NCI-H2107 (cell line): ENCODE measurements at places on chromosomes 11 and 22.

DNA sequence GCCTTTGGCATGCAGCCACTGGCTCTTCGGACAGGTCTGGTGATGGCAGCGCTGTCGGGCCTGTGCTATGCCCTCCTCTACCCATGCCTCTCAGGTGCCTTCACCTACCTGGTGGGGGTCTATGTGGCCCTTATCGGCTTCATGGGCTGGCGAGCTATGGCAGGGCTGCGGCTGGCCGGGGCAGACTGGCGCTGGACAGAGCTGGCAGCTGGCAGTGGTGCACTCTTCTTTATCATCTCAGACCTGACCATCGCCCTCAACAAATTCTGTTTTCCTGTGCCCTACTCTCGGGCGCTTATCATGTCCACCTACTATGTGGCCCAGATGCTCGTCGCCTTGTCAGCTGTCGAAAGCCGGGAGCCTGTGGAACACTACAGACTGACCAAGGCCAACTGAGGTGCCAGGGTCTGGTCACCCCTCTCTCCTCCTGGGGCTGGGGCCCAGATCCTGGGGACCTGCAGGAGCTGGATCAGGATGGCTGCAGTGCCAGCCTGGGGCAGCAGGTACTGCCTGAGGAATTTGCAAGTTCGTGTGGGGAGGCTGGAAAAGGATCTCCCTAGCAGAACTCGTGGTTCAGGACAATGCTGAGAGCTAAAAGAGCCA lies 3.1 kb downstream of the TMEM86A start:
- no peak for DNase-seq

DNA sequence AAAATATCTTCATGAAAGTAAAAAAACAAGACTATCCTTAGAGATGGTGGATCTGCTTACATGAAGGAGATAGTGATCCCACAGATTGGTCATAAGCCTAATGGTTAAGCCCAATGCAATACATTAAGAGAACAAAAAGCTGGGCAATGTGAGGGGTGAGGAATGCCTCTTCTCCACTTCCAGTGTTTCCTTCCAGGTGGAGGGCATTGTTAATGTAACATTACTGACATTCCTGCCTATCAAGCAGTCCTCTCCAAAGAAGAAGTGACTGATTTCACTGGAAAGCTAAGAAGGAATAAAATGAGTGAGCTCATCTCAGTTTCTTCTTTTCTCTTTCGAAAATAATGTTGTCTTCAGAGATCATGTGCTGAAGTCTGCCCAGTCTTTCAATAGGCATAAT lies 207.8 kb downstream of the RAB38 start:
- no peak for DNase-seq

- no peak for DNase-seq
Observed at GRCh38 chr11:73528483-73529203, 69.3 kb downstream of the FAM168A start.

GRCh38 chr22:50048061-50048765 lies 9.9 kb downstream of the TTLL8 start:
- no peak for DNase-seq

DNA sequence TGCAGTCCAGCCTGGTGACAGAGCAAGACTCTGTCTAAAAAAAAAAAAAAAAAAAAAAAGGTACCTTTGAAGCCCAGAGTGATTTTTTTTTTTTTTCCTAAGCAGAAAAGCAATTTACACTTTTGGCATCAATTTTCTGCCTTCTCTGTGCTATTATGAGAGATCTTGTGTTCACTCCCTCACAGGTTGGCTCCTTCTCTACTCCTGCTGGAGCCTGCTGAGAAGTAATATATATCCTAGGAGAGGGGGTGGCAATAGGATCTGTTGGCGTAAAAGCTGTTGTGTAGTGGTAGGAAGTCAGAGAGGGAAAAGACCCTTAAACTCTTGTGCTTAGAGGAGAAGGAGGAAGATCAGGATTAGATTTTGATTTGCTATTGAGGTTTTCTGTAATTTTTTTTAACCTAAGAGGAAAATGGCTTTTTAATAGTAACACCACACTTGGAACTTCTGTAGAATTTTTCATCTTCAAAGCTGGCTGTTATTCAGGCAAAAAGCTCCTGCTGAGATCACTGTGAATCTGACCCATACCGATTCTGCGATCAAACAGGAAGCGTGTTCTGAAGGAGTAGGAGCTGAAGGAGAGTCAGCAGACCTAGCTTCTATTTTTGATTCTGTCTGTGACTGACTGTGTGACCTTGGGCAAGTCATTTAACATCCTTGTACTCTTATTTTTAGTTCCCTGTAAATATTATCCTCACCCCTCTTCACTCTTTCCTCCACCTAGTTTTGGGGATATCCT lies 77.7 kb downstream of the TRIM44 start:
- no peak for DNase-seq

- no peak for DNase-seq
Observed at GRCh38 chr11:41384329-41384728, 75.1 kb downstream of the LRRC4C start.

DNA sequence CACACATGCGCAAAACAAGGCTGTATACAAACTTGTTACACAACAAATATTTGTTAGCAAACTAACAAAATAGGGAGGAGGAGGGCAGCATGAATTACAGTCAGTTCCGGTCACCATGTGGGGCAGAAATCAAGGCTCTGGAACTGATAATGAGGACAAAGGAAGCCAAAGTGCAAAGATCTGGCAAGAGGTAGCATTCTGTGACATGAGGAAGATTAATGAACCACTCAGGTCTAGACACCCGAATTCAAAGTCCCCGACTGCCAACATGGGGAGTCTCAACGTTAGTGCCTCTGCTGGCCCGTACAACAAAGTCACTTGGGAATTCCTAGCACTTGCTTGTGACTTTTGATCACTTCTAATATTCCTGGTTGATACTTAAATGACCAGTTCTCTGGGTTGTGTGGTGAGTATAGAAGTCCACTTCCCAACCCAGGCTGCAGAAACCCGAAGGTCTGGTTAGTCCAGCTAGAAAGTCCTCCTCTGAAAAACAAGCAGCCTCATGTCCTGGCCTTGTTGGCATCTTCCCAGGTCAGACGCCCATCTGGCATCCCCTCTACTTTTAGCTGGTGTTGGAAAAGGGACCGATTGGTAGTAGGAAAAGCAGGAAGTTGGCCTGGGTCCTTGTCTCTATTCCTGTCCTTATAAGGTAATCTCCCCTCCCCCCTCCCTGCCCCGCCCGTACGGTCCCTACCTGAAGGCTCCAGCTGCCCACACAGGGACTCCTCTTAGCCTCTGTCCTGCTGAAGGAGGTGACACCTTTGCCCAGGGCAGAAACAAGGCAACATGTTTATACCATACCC lies 1.6 kb downstream of the SUN2 start:
- no peak for DNase-seq

DNA sequence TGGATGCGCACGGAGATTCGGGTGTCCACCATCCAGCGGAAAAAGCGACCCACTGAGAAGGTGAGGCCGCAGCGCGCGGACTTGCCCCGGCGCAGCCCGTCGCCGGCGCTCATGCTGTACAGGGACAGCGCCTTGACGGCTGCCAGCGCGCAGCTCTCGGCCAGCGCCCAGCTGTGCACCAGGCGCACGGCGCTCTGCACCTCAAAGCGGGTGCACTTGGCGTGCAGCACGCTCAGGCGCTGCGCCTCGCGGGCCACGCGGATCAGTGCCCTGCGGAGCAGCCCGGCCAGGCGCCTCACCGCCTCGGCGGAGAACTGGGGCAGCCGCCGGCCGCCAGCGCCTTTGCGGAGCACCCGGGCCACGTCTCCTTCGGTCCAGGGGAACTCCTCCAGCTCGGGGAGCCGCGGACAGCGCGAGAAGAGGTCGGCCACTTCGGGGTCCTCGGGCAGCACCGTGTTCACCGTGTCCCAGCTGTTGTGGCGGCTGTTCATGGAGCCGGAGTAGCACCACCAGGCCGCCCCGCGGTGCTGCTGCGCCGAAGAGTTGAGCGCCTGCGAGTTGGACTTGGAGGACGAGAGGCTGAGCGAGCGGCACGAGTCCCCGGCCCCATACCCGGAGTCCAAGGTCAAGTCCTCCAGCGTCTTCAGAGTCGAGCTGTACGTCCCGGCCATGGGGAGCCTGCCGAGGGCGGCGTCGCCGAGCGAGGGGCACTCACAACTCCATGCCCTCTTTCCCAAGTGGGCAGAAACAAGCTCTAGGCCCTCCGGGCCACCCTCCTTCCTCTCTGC lies 703 bp downstream of the ABTB2 start:
- DNase-seq: no peak

GRCh38 chr11:44494785-44495184 lies 70.7 kb upstream of the CD82 start:
- no peak for DNase-seq

DNA sequence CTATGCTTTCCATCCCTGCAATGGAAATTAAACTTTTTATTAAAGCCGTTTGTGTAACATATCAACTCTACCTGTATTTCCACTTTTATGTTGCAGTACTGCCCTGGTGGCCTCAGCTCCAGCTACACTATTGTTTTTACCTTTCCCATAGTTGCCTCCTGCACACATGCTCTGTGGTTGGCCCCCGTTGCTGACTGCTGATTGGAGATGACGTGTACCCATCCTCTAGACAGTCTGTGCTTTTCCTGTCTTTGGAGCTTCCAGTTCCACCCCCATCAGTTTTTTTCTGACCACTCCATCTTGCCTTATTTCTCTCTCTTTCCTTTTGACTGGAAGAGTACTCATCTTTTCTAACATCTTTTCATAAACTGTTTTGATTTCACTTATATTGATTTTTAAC lies 123.8 kb downstream of the TEAD1 start:
- no peak for DNase-seq

DNA sequence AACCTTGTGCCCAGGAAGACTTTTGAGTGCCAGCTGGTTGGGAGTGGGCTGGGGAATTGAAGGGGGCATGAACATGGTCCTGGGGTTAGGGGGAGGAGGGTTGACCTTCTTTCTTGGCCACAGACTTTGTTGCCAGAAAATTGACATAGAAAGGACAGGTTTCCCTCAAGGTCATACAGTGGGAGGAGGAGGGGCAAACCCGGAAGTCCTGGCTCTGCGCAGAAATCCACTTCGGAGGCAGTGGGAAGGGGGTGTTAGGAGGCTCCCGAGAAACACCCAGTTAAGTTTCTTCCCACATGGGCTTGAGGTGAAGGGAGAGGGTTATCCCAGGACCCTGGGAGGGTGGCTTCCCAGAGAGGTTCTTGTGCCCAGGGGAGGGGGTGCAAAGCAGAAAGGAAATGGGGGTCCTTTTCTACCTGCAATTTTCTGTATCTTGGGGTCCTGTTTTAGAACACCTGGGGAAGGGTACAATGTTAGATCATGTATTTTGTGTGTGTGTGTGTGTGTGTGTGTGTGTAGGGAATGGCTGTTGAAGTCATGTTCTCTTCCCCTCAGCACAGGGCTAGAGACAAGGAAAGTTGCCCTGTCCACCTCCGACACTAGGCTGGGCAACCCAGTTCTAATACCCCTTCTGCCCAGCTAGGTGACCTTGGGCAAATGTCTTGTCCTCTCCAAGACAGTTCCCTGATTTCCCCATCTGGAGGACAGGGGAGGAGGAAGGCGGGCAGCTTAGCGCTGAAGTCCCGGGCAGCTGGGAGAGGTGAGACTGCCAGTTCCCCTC lies 1.1 kb downstream of the PVALB start:
- no peak for DNase-seq

DNA sequence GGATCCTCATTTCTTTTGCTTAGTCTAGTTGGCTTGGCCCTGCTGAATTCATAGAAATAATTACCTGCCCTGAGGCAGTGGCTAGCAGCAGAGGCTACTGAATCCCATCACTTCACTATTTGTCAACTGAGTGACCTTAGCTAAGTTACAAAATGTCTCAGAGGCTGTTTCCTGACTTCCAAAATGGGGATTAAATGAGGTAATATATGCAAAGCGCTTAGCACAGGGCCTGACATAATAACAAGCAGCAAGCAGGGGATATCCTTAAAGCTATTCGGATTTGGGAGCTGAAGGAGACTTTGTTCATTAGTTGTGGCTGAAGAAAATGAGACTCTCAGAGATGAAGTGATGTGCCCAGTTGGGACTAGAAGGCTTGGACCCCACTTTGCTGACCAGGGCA lies 2.8 kb downstream of the NRGN start:
- no peak for DNase-seq

DNA sequence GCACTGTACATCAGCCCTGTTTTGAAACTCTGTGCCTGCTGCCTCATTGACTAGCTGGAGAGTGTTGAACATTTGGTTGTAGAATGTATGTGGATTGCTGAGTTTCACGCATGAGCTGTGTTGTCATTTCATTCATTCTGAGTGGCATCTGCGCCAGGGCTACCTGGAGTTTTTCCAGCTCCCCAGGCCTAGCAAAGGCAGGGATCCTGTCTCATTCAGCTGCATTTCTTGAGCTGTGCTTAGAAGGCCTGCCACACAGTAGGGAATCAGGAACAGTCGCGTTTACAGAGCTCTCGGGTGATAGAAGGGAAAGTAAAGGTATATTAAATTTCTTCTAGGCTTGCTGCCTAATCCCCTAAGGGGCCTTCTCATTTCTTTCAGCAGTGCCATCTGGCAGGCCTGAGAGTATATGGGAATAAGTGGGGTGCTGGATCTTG lies 44.3 kb downstream of the PTPRJ start:
- DNase-seq: peak; percentile 71

DNA sequence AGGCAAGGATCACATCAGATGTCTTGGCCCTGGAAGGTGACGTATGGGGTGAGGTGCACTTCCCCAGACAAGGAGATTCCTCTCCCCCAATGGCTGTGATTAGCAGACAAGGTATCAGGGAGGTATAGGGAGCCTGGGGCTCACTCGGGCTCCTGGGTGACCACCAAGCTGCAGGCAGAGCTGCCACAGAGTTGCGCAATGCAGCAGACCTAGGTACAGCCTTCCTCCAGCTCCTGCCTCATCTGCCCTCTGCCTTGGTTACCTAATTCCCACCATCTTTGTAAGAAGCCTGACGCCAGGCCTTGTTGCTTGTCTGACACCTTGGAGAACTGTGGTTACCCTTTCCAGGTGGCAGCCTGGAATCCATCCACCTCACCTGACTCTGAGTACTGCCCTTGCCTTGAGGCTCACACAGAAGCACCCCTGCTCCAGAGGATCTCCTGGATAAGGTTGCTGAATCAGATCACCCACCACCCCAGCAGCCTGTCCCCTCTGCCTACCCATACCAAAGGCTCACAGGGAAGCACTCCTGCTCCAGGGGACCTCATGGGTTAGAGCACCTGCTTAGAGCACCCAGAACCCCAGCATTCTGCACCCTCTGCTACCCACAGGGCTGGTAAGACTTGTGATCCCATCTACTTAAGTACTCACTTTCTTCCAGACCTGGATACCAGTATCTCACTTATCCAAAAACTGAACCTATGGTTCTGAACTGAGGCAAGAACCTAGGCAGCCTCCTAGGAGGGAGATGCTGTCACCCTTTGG lies 40.4 kb downstream of the GAB4 start:
- no peak for DNase-seq

GRCh38 chr22:25791556-25791955 lies 49.6 kb downstream of the MYO18B start:
- DNase-seq: no peak
